ENCODE measurements at places on chromosomes 1 and 21. TPM values are rescaled to one million over a fixed set of nuclear protein-coding genes. Genes with fewer than 3 reads are reported as not detected.

DNA sequence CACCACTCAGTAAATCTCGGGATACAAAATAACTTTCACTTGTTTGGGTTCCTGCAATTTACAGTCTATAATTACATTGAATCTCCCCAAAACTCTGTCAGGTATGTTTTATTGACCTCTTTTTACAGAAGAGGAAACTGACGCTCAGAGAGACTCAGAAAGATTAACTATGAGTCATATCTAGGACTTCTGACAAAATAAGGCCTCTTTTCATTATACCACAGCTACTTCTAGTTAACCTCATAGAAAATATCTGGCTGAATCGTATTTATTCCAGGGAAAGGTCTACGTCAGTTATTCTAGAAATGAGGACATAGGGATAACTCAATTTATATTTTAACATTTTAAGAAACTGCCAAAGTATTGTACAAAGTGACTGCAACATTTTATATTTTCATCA lies 211.1 kb upstream of the FAM78B start:
- no peak for DNase-seq

GRCh38 chr1:29590583-29591565 lies 354.6 kb downstream of the PTPRU start:
- DNase-seq, result no peak

DNA sequence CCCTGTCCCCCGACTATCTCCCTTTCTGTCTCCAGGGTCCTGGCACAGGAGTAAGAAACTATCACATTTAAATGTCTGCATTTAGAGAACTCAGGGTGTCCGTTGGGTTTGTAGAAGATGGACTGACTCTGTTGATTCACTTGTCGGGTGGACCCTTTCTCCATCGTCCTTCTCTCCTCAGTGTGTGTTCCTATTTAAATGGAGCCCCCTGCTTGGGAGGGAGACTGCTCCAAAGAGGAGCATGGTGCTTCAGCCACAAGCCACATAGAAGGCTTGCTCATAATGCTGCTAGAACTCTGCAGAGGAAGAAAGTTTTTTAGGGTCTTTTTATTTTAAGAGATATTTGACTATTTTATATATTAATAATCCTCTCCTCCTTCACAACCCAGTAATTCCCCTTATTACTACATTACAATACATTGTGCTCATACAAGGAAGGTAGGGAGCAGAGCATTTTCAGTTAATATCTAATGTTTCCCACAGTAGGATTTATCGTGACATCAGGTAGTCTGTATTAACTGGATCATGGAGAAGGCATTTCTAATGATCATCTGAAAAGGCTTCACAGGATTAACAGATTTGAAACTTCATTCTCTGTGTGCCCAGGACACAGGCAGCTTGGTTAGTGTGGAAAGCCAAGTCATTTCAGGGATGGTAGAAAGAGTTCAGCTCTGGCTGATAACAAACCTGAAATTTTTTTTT lies 13.8 kb downstream of the FGGY start:
- DNase-seq, result no peak

- DNase-seq, result no peak
Observed at GRCh38 chr1:213183036-213183672, 132.1 kb downstream of the RPS6KC1 start.

DNA sequence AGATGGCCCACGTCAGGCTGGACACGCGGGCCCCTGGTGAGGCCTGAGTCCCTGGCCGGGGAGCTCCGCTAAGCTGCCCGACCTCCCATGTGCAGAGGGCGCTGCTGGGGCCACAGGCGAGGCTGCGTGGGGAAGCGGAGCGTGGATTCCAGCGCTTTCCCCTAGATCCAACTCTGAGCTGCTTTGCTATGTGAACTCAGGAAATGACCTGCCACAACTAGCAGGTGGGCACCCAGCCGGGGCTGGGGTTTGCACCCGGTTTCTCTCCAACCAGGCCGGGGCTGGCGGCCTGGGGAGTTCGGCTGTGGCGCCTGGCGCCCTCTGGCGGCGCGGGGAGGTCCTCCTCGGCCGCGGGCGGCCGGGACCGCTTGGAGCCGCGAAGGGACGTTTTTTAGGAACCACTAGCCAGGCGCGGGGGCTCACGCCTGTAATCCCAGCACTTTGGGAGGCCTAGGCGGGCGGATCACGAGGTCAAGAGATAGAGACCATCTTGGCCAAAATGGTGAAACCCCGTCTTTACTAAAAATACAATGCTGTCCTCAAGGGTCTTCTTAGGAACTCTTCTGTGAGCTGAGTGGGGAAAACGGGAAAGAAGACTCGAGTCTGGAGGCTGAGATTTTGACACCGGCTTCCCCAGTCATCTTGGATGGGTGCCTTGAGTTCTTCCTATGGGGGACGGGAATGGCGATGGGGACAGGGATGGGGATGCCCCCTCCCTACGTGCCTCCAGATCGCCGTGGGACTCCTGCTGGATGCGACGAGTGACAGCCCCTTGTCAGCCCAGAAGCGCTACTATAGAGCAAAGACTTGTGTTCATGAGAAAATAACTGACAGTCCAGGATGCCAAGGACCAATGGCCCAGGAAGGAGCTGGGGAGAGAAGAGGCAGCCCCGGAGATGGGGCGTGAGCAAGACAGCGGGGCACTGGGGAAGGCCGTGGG lies 12.6 kb downstream of the PYCR2 start:
- DNase-seq, result peak; percentile 71

DNA sequence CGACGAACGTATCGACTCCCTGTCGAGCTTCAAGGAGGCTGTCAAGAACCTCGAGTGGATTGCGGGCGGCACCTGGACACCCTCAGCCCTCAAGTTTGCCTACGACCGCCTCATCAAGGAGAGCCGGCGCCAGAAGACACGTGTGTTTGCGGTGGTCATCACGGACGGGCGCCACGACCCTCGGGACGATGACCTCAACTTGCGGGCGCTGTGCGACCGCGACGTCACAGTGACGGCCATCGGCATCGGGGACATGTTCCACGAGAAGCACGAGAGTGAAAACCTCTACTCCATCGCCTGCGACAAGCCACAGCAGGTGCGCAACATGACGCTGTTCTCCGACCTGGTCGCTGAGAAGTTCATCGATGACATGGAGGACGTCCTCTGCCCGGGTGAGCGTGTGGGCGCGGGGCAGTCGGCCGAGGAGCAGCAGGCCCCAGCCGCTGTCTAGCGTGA lies 28.0 kb downstream of the COL6A2 start:
- DNase-seq, result no peak

DNA sequence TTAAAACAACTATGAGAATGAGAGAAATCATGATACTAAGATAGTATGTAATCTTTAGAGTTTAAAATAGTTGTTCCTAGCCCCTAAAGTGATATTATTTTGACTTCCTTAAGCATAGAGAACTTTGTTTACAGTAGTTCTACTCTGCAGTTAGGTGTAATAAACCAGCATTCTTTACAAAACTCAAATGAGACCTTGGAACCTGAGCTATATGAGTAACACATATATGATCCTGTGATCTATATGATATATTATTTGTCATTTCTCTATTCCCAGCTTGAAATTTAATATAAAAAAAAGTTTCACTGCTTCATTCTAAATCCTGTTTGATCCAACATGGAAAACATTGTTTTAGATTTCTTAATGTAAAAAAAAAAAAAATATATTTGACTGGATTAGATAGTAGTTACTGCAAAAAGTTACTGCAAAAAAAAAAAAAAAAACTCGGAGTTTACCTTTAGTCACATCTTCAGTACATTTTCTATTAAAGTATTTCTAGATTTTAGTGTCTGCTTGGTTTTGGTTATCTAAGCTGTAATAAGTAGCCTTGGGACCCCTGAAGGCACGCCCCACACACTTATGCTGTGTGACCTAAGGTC lies 463.8 kb downstream of the USP25 start:
- no peak for DNase-seq

DNA sequence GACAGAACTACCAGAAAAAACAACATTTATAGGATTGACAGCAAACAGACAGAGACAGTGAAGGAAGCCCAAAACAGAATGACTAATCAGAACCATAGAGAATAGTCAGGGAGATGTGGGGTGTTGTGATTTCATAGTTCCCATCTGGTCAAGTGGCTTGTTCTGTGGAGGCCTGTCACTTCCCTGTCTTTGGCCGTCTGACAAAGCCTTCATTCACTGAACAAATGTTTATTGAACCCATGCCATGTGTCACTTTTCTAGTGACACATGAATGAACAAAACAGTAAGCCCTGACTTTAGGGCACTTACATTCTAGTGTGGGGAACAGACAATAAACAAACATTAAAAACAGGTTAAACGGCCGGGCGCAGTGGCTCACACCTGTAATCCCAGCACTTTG lies 3.2 kb upstream of the SRRM1 start:
- no peak for DNase-seq

DNA sequence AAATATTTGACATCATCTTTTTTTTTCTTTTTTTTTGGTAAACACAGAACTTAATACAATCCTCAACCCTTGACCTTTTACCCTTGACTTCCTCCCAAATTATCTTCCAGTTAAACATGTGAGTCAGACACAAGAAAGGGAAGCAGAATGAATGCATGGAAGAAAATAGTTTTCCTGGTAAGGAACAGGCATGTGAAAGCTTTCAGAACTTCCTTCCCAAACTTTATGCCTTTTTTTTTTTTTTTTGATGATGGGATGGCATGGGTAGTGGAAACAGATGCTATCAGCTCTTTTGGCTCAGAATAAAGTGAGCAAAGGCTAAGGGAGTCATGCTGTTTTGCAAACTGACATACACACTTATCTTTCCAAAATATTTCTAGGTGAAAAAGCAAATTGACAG lies 1079.1 kb downstream of the TTLL7 start:
- DNase-seq, result no peak

GRCh38 chr1:220711056-220711809 lies 21.1 kb downstream of the C1orf115 start:
- no peak for DNase-seq

GRCh38 chr21:45054927-45055612 lies 19.3 kb upstream of the ADARB1 start:
- DNase-seq, result no peak

DNA sequence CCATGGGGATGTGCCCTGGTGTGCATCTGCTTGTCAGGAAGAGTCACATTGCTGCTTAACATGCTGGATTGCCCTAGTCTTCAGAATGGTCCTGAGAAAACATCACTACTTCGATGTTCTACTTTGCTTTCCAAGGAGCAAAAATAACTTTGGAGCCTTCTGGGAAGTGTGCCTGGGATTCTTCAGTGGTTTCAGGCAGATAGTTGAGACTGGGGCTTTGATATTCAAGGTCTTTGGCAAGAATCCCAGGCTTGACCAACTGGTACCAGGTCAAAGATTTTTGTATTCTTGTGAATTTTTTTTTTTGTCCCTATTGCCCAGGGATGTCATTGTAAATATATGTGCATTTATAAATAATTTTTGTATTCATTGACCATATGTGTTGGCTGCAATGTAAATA lies 51.4 kb downstream of the LRIG2 start:
- DNase-seq, result no peak

GRCh38 chr21:44433791-44434567 lies 21.3 kb upstream of the LRRC3 start:
- peak; percentile 10 for DNase-seq

- DNase-seq, result no peak
Observed at GRCh38 chr1:156214024-156214748, 1.4 kb downstream of the PMF1 start.

- peak; percentile 68 for DNase-seq
Observed at GRCh38 chr21:29195981-29196669, 65.7 kb downstream of the MAP3K7CL start.

GRCh38 chr1:58159434-58159830 lies 387.1 kb downstream of the OMA1 start:
- DNase-seq, result no peak

DNA sequence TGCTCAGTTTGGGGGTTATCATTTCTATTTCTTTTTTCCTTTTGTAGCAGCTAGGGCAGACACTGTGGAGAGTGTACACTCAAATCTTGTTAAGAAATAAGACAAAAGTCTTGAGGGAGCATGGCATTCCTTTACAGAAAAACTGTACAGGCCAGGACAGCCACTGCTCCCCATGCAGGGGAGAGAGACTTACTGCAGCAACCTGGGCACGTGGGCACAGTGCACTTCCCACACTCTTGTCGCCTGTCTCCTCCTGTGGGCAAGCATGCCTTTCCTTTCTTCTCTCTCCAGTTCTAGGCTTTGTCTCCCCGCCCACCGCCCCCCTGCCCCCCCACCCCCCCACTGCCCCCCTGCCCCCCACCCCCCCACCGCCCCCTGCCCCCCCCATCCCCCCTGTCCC lies 51.9 kb downstream of the PHC2 start:
- no peak for DNase-seq

- no peak for DNase-seq
Observed at GRCh38 chr1:76115171-76115570, 40.6 kb downstream of the ST6GALNAC3 start.

The INSRR gene
- total RNA-seq, result not detected

The HTR6 gene
- total RNA-seq, result not detected

The ZNF593OS gene
- total RNA-seq, result not detected

The TNFAIP8L2 gene
- total RNA-seq, result 1.2 TPM

The KCNE1 gene
- total RNA-seq, result not detected

The LRRC52 gene
- not detected for total RNA-seq

The TENT5C gene
- 40.7 TPM for total RNA-seq

The HUNK gene
- 13.0 TPM for total RNA-seq

The LGALS8 gene
- 58.4 TPM for total RNA-seq
